ENCODE measurements at places on chromosomes 12 and 14.

GRCh38 chr12:101021911-101022388, 188.1 kb downstream of the SLC5A8 start:
- no peak for DNase-seq

- DNase-seq: no peak
Measured at GRCh38 chr12:13592063-13592942, 389.1 kb downstream of the GRIN2B start.

DNA sequence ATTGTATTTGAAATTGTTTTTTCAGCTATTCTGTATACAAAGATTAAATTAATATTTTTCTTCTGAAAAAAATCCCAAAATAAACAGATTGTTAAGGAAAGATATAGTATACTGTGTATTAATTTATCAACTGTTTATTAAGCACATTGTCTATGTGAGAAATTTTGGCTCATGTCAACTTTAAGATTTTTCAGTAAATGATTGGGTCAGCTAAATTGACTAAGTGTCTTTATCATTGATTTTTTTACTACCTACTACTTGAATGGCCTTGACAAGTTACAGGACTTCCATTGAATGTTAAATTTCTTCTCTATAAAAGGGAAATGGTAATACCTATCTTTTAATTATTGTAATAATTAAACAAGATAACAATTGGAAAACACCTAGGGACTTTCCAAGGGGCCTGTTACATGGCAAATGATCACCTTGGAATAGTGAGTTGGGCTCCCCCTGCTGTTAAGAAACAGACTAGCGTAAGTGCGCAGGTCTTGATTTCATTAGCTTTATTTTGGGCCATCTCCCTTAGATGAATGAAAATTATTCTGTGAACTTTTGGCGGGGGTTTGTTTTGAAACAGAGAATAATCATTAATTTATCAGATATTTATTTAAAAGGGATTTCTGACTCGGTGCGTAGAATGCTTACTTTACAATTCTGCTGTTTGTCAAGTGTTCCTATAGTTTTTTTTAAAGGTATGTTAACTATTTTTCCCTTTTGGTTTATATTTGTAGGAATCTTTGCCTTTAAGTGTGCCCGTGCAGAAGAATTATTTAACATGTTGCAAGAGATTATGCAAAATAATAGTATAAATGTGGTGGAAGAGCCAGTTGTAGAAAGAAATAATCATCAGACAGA, 14.5 kb upstream of the CCT2 start:
- peak; percentile 66 for DNase-seq

DNA sequence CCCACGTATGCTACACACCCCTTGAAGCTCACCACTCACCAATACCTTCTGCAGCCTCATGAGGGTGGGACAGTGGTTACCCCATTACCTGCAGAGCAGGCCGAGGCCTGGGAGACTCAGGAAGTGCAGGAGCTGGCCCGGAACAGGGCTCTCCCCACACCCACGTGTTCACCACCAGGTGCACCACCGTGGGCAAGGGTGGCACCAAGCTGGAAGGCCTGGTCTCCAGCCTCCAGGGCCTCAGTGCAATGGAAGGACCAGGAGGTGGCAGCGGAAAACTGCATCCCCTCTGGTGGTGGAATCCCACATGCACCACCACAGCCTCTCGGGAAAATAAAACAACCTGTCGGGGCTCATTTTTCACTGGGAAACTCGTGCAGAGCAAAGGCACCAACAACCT, 36.4 kb downstream of the ITPK1 start:
- no peak for DNase-seq

- no peak for DNase-seq
Measured at GRCh38 chr12:25653487-25654175, 100.5 kb upstream of the LMNTD1 start.

GRCh38 chr12:42957136-42957535, 367.6 kb upstream of the PRICKLE1 start:
- no peak for DNase-seq

GRCh38 chr14:63938198-63939005, 85.6 kb downstream of the SYNE2 start:
- DNase-seq: no peak
